ENCODE measurements at places on chromosomes 16 and 17.

DNA sequence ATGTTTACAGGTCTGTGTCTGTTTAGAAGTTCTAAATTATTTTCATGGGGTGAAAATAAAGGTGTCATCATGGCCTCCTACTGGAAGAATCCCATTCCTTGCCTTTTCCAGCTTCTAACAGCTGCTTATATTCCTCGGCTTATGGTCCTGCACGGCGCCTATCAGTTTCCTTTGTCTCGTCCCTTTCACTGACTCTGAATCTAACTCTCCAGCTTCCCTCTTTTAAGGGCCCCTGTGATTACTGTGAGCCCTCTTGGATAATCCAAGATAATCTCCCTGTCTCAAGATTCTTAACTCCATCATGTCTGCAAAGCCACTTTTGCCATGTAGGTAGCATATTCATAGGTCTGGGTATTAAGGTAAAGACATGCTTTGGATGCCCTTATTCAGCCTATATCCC, 441.0 kb upstream of the ERCC4 start:
- DNase-seq, result no peak

- no peak for DNase-seq
Observed at GRCh38 chr17:40176754-40177110, 538 bp upstream of the RAPGEFL1 start.

DNA sequence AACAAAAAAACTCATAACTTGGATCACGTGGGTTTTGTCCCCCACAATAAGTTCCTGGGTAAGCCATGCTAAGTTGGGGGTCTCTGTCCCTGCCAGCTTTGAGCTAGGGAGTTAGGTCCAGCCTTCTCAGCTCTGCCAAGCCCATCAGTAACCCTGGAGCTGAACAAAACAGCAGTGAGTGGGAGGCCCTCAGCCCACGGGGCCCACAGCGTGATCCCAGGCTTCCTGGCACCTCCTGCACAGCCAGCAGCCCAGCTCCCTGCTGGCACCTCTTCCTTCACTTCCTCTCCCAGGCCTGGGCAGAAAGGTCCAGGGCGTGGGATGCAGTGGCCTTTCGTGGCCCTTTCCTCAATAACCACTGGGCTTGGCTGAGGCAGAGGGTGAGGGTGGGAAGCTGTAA, 35.5 kb upstream of the CDC42EP4 start:
- DNase-seq, result no peak

GRCh38 chr17:81230043-81230820, 7.5 kb upstream of the CEP131 start:
- DNase-seq, result no peak

GRCh38 chr16:6035161-6035560, 937.6 kb upstream of the EEF2KMT start:
- no peak for DNase-seq

DNA sequence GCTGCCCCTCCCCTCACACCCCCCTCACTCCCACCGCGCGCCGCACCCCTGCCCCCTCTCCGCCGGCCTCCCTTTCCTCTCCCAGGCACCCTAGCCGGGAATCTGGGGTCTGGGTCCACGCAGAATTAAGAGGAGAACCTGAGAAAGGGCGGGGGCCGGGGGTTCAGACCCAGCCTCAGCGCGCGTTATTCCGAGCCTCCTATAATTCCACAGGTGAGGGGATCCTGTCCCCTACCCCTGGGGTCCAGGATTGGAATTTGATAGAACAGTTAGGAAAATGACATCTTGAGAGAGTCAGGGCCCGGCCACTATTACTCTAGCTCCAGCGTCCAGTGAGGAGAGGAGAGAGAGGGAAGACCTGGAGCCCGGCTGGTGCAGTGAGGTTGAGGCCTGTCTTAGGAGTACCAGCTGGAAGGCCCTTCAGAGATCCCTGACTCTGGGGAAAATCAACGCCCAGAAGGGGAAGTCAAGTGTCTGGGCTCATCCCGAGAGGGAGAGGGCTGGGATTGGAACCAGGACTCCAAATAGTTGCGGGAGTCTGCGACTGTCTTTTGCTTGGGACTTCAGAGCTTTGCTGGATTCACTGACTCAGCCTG, 17.3 kb downstream of the GRB7 start:
- DNase-seq, result no peak
